Activated T-cell treated with anti-CD3 and anti-CD28 coated beads for 4 hours (primary cell): ENCODE measurements at places on chromosomes 3 and 15.

DNA sequence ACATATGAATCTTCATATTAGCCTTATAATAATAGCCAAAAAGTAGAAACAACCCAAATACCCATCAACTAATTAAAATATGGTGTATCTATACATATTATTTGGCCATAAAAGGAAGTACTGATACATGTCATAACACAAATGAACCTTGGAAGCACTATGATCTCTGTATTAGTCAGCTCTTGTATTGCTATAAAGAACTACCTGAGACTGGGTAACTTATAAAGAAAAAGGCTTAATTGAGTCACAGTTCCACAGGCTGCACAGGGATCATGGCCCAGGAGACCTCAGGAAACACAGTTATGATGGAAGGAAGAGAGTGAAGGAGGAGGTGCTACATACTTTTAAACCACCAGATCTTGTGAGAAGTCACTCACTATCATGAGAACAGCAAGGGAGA lies 16.0 kb upstream of the CCR2 start:
- DNase-seq, result no peak

DNA sequence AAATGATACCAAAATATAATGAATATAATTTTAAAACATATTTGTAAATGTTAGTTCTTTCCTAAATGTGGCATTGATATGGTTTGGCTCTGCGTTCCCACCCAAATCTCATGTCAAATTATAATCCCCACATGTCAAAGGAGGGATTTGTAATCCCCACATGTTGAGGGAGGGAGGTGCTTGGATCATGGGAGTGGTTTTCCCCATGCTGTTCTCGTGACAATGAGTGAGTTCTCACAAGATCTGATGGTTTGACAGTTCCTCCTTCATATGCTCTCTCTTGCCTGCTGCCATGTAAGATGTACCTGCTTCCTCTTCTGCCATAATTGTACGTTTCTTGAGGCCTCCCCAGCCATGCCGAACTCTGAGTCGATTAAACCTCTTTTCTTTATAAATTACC lies 12.0 kb downstream of the CGGBP1 start:
- DNase-seq, result no peak

GRCh38 chr3:61589856-61590255 lies 28.5 kb downstream of the PTPRG start:
- DNase-seq, result no peak

GRCh38 chr3:12974819-12975218 lies 98.4 kb downstream of the IQSEC1 start:
- DNase-seq, result no peak

DNA sequence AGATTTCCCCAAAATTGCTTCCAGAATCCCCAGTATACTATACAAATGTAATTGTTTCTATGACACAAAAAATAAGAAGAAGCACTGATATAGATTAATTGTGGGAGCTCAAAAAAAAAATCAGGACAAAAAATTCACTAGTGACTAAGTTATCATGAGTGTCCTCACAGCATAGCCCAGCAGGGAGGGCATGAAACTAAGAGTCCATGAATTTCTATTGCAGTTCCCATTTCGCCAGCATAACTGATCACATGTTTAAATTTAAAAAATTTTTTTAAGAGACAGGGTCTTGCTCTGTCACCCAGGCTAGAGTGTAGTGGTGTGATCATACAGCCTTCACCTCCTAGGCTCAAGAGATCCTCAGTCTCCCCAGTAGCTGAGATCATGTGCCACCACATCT lies 10.6 kb downstream of the NCEH1 start:
- no peak for DNase-seq

DNA sequence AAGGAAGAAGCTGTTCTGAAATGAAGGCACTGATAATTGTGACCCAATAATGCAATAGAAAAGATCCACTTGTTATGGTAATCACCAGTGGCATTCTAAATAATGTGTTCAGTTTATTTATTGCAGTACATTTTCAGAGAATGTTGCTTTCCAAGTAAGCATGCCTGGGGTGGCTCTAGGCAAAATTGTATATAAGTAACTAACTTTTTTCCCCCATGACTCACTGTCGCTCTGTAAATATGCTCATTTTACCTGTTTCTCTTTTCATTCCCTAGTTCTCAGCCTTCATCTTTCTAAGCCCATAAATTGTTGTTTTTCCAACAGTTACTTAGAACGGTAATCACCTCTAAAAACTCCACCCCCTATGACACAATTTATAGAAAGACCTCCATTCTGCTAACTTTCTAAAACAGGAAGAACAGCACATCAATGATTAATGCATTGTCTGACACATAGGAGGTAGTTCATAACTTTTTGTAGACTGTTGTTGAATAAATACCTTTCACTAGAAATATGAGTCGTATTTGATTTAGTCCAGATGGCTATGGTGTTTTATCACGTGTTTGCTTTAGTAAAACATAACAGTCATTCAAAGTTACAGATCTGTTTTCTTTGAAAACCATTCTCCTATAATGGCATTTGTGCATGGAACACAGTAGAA lies 143.1 kb downstream of the LSAMP start:
- no peak for DNase-seq

DNA sequence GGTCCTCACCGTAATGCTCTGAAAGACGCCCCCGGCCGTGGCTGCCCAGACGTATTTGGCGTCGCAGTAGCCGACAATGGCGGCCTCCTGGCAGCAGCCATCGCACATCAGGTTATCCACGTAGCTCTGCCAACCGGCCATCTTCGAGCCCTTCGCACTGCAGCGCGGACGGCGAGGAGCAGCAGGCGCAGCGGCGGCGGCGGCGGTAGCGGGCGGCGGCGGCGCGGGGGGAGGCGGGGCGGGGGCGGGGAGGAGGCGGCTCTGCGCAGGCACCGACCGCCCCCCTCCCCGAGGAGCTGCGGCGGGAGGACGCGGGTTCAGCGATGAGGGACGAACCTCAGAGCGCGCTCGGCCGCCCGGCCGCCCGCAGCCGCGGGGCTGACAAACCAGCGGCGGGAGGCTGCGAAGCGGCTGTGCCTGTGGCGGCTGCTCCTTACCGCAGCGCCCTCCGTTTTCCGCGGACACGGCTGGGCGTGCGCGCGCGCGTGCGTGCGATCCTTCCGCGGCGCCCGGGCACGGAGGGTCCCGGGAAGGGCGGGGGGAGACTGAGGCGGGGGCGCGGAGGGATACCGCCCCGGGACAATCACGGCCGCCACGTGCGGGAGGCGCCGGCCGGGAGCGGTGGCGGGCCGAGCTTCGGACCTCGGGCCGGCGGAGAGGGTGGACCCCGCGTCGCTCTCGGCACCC lies at the start of gene PFN2:
Gene PFN2, minus strand, starts transcription at position 180 of the 687 bp plus-strand sequence. Its CDS starts 39 bp downstream, at position 141.
- peak; percentile 35 for DNase-seq

GRCh38 chr3:59043391-59043790 lies 6.4 kb downstream of the CFAP20DC start:
- no peak for DNase-seq

GRCh38 chr3:146575636-146576035 lies 29.5 kb downstream of the PLSCR5 start:
- DNase-seq, result no peak
